ENCODE measurements at places on chromosomes 16 and 17. TPM values are rescaled to one million over a fixed set of nuclear protein-coding genes. Genes with fewer than 3 reads are reported as not detected.

The TBC1D3 gene
- not detected for total RNA-seq

- H3K27ac ChIP-seq, result peak overlapping the region; percentile 100
- peak overlapping the region; percentile 95 for H3K4me3 ChIP-seq
- peaks cover 37% of the 10 kb centered on the region for H3K4me1 ChIP-seq
Measured at GRCh38 chr17:45146890-45147580, 1.2 kb upstream of the HEXIM1 start.

The NXN gene
- 0.97 TPM for total RNA-seq

DNA sequence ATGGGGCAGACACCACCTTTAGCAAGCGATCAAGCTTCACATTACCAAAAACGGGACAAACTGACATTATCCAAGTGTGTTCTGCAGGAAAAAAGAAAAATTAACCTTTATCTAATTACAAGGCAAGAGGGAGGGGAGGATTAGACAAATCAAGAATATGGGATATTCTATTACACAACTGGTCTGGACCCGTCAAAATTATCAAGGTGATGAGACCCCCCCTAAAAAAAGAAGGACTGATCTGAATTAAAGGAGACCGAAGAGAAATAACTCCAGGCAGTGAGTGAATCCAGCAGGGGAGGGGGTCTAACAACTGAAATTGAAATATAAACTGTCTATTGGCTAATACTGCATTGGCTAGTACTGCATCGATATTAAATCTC, 424 bp upstream of the NUBP1 start:
- H3K4me3 ChIP-seq, result peak overlapping the region; percentile 95
- H3K36me3 ChIP-seq, result peaks cover 10% of the 10 kb centered on the region
- H3K27me3 ChIP-seq, result no peaks in the 10 kb centered on the region
- DNase-seq, result no peak

The RECQL5 gene
- total RNA-seq, result 43.9 TPM

GRCh38 chr17:42249681-42250446, 26.3 kb downstream of the STAT5B start:
- H3K36me3 ChIP-seq, result peaks cover 15% of the 10 kb centered on the region
- DNase-seq, result peak; percentile 65
- peak overlapping the region; percentile 84 for H3K27ac ChIP-seq
- peak overlapping the region; percentile 63 for H3K4me3 ChIP-seq

DNA sequence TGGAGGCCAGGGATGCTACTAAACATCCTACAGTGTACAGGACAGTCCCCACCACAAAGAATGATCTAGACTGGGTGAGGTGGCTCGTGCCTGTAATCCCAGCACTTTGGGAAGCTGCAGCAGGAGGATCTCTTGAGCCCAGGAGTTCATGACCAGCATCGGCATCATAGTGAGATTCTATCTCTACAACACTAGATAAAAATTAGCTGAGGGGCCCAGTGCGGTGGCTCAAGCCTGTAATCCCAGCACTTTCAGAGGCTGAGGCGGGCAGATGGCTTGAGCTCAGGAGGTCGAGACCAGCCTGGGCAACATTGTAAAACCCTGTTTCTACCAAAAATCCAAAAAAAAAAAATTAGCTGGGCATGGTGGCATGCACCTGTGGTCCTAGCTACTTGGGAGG, 5.4 kb upstream of the ZNF500 start:
- DNase-seq, result no peak
- peaks cover 15% of the 10 kb centered on the region for H3K4me1 ChIP-seq
- H3K4me3 ChIP-seq, result no peak overlapping the region
- no peaks in the 10 kb centered on the region for H3K36me3 ChIP-seq

GRCh38 chr16:75593825-75594820, 27.9 kb downstream of the GABARAPL2 start:
- H3K4me1 ChIP-seq, result peaks cover 13% of the 10 kb centered on the region
- H3K27me3 ChIP-seq, result no peaks in the 10 kb centered on the region
- DNase-seq, result peak; percentile 32

The VAC14 gene
- 37.9 TPM for total RNA-seq

The HBQ1 gene
- not detected for total RNA-seq

- peaks cover 88% of the 10 kb centered on the region for H3K27me3 ChIP-seq
- peaks cover 24% of the 10 kb centered on the region for H3K4me1 ChIP-seq
- H3K4me3 ChIP-seq, result no peak overlapping the region
- no peak for DNase-seq
- no peak overlapping the region for H3K27ac ChIP-seq
- H3K36me3 ChIP-seq, result no peaks in the 10 kb centered on the region
Measured at GRCh38 chr17:49991409-49991808, 3.6 kb downstream of the DLX3 start.

DNA sequence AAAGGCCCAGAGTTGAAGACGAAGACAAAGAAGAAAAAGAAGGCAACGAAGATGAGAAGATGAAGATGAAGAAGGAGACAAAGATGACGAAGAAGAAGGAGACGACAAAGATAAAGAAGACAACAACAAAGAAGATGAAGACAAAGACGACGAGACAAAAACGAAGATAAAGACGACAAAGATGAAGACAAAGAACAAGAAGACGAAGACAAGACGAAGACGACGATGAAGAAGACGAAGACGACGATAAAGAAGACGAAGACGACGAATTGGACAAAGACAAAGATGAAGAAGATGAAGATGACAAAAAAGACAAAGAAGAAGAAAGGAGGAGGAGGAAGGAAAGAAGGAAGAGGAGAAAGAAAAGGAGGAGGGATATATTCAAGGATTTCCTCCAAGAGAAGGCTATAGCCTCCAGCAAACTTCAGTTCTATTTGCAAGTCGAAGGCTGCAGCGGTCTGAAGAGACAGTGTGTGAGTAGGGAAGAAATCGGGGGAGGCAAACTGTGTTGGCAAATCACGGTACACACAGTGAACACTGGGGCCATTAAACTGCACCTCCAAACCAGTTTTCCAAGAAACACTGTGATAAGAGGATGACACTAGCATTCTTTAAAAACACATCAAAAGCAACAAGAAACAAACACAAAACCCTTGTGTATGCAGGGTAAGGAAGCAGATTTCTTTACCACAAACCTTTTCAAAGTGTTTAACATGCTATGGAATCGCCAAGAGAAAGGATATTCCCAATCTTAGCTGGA, 40.5 kb downstream of the MARF1 start:
- peaks cover 68% of the 10 kb centered on the region for H3K36me3 ChIP-seq
- H3K4me1 ChIP-seq, result peaks cover 4% of the 10 kb centered on the region
- H3K27ac ChIP-seq, result no peak overlapping the region
